PC-9 (cell line): ENCODE measurements at places on chromosomes 5 and 9. TPM values are rescaled to one million over a fixed set of nuclear protein-coding genes. Genes with fewer than 3 reads are reported as not detected.
A peak's percentile ranks its signal among the peaks of the same experiment; 100 is the strongest.

GRCh38 chr9:97075289-97075985, 36.5 kb upstream of the CTSV start:
- no peak for DNase-seq

GRCh38 chr9:81028504-81028903, 660.8 kb downstream of the TLE1 start:
- peak; percentile 31 for DNase-seq

The PPP3R2 gene
- not detected in 2 replicates for total RNA-seq

DNA sequence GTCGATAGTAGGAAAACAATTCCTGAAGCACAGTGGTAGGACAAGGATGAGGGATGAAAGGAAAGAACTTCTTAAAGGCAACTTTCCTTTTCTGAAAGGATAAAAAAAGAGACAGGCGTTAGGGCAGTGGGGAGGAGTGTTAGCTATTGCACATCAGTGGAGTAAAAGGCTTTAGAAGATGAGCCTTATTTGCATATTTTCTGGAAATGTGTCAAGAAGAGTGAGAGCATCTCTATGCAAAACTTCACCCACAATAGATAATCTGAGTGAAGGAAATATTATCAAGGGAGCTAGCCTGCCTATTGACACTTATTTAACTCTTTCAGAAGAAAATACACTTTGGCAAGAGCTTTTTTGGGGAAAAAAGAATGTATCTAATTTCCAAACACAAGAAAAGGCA, 151.6 kb downstream of the MACIR start:
- DNase-seq = no peak

DNA sequence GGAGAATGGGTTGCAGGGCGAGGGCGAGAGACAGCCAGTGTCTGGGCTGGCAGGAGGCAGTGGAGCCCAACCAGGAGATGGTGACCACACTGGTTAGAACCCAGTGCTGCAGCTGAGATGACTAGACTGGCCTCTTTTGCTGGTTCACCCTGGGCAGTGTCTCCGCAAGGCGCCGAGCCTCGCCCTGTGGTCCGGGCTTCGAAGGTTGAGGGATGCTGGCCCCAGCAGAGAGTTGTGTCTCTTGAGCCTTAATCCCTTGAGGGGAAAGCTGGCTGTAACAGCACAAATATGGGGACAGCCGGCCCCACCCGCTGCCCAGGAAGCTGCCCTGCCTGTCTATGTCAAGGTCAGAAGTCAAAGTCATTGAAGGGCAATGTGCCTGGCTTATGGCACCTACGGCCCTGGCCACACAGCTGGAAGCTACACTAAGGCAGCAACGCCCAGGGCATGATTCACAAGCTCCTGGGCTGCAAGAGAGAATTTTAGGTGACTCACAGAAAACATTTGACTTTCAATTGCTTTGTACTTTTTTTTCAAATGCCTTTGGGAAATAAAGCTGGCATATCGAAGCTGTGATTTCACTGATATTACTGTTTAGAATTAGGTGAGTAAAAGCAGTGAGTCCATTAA, 33.3 kb downstream of the NKX2-5 start:
- DNase-seq = peak; percentile 65

DNA sequence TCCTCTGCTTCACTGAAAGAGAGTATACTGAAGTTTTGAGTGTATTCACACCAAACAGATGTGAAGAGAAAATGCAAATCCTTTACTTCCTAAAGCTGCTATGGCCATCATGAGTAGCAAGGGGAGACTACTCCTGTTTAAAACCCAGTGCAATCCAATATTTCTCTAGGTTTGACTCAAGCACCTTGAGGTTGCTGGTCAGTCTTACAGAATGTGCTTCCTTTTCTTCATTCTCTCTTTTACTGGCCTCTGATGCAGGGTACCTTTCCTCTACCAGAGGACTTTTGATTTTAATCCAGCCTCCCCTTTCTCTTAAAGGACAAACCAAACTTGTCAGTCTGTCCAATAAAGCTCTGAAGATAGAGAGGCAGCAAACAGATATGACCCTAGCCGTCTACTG, 98.1 kb upstream of the TLE4 start:
- no peak for DNase-seq

DNA sequence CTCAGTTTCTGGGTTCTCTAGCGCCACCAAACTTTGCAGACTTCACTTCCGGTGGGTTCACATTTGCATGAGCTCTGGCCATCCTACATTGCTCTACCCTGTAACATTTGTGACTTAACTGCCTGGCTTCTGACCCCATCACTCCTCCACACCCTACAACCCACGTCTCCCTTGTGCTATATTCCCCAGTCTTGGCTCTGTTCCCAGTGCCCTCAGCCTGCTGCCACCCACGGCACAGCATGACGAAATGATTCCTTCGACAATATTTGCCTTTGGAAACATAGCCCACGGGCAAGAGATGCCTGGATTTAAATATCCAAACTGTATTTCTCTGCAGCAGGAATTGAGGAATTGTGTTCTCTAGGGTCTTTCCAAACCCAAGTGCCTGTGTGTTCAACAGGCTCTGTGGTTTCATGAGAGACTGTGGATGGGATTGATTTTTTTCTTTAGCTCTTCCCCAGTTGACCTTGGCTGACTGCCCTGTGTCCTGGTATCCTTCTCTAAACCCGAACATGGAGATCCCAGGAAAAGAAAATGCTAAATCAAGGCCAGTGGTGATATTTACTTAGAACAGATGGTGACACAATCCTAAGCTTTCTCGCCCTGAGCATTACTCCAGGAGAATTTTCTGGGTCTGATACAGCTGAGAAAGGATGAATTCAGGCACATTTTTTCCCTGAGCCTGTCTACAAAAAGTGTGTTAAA, 44.4 kb upstream of the GRIA1 start:
- no peak for DNase-seq

The GAPT gene
- total RNA-seq = not detected in 2 replicates

GRCh38 chr5:75611311-75612225, at the start of gene ANKDD1B:
ANKDD1B (plus strand) TSS chr5:75611453; CDS start chr5:75611635, 182 bp downstream.
- peak; percentile 16 for DNase-seq
